HT-29 (cell line): ENCODE measurements at places on chromosomes 5 and 9.

- no peak for DNase-seq
Measured at GRCh38 chr9:22447618-22448305, 1.1 kb downstream of the DMRTA1 start.

DNA sequence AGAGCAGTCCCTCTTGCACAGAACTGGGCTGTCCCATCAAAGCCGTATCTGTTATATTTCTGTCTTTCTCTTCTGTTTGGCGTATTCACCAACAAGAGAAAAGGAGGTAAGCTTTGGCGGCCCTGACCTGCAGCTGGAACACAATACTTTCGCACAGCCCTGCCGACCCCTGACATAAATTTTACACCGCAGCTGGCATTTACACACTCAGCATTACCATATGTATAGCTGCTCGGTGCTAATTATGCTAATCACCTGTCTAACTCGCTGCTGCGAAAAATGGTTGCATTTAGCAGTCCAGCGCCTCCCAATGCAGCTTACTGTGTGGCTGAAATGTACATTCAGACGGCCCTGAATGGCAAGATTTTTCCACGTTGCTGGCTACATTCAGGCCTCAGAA, 20.8 kb downstream of the PTCH1 start:
- DNase-seq = no peak

GRCh38 chr9:33129886-33130881, 37.0 kb downstream of the B4GALT1 start:
- DNase-seq = peak; percentile 67

DNA sequence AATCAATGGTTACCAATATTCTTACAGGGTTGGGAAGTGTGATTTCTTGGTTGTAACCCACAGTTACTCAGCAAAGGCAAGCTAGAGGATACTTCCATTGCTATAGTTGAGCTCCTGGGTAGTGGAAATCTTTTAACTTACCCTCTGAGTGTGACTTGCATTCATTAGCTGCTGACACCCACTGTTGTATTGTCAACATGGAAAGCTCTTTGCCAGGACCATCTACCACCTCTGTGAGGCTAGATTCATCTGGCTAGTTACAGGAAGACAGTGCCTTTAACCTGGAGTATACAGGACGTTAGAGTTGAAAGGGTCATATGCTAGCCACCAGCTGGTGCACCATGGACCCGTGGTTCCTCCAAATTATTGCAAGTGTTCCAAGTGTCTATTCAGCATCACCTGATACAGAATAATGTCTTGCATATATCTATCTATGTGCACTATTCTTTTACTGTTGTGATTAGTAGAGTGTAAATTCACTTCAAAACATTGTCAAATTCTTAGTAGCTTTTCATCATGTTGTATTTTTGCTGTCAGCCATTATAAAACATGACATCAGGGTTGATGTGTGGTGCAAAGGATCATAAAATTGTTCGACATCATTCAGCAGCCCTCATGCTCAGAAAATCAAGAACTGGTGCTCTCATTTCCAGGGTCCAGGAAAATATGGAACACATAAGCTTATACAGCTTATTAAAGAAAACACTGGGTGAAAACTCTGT, 239.0 kb downstream of the PJA2 start:
- DNase-seq = no peak

- DNase-seq = peak; percentile 66
Measured at GRCh38 chr5:53425687-53426511, 54.5 kb upstream of the FST start.

GRCh38 chr5:178350361-178351220, 118.0 kb upstream of the PHYKPL start:
- DNase-seq = no peak

GRCh38 chr9:99373912-99374311, 151.8 kb downstream of the SEC61B start:
- no peak for DNase-seq

GRCh38 chr5:63128018-63128417, 549.4 kb downstream of the LRRC70 start:
- DNase-seq = no peak

GRCh38 chr5:39137391-39137790, 63.2 kb upstream of the RICTOR start:
- DNase-seq = no peak

DNA sequence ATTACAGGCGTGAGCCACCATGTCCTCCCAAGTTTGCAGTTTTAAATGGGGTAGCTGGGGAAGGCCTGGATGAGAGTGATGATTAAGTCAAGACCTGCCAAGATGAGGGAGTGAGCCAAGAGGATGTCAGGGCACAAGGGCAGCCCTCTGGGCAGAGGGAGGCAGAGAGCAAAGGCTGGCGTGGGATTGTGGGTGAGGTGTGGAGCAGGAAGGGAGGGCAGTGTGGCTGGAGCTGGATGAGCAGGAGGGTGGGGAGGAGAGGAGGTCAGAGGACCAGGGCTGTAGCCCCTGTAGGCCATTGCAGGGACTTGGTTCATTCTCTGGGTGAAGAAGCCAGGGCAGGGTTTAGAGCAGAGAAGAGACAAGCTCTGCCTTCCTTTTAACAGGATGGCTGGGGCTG, 53.7 kb upstream of the CTNNA1 start:
- no peak for DNase-seq

GRCh38 chr5:73673161-73673591, 47.2 kb downstream of the ARHGEF28 start:
- peak; percentile 54 for DNase-seq

DNA sequence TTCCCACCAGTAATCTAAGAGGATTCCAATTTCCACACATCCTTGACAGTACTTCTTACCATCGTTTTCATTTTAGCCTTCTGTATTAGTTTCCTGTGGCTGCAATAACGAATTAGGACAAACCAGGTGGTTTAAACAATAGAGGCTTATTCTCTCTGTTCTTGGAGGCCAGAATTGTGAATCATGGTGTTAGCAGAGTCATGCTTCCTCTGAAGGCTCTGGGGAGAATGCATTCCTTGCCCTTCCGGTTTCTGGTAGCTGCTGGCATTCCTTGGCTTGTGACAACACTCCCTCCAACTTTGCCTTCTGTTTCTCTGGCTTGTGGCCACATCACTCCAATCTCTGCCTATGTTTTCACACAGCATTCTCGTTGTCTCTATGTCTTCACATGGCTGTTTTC, 23.5 kb downstream of the RIGI start:
- no peak for DNase-seq

DNA sequence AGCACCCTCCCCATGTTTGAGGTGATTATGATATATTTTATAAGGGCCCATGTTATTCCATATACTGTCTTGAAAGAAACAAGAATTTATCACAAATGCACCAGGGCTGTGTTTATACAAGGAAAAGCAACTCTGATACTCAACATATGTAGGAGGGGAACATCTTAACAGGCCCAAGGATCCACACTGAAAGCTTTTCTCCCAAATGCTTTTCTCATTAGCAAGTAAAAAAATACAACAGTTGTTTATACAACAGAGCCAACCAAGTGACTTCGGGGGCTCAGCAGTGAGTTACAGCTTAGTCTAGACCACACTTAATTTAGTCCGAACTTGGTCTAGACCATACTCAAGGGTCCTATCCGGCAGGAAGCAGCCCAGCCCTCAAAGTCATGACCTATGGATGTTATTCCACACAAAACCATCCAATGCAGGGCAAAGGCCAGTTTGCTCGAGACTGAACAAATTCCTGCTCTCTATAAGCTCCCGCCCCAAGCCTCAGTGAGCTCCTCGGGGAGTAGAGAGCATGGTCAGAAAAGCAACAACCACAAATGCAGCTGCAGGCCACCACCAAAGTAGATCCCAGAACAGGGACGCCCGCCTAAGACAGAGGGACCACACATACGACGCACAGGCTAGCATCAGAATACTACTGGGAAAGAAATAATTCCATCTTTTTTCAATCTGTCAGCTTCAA, 6.8 kb downstream of the GZMK start:
- DNase-seq = no peak

- DNase-seq = no peak
Measured at GRCh38 chr5:68862560-68862959, 231.3 kb upstream of the SLC30A5 start.

- no peak for DNase-seq
Measured at GRCh38 chr5:135263022-135263668, 135.9 kb downstream of the MACROH2A1 start.

DNA sequence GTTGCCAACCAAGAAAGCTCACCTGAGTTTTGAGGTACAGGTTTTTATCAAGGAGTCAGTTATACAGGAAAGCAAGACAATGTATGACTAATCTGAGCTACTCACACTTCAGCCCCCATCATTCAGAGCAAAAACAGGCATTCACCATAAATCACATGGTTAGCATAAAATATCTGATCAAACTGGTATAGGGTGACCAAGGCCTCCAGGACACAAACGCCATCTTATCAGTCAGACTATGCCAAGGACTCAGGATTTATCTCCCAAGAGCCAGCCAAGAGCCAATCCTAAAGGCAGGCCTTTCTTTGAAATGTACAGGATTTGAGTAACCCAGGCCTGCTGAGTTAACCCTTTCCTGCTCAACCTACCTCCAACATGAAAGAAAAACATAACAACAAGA, 313.0 kb upstream of the NREP start:
- DNase-seq = no peak

GRCh38 chr9:107735821-107736220, 246.3 kb upstream of the KLF4 start:
- no peak for DNase-seq

- no peak for DNase-seq
Measured at GRCh38 chr9:114830546-114830945, 24.7 kb upstream of the TNFSF15 start.

- no peak for DNase-seq
Measured at GRCh38 chr5:52466749-52467520, 320.8 kb upstream of the ITGA1 start.

- DNase-seq = no peak
Measured at GRCh38 chr5:61969755-61970154, 336.3 kb upstream of the KIF2A start.

DNA sequence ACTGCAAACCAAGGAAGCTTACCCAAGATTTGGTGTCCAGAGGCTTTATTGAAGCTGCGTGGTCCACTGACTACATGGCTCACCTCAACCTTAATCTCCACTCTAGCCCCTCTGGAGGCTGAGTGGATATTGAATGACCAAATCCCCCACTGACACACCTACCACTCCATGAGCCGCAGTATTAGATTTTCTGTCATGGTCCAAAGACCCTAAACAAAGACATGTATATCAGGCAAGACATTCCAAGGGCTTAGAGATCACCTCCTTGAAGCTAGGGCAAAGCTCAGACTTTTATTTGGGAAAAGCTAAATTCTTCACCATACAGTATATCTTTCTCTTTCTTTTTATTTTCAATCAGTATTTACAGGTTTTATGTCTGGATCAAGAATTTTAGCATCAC, 346.2 kb upstream of the CTNND2 start:
- no peak for DNase-seq

DNA sequence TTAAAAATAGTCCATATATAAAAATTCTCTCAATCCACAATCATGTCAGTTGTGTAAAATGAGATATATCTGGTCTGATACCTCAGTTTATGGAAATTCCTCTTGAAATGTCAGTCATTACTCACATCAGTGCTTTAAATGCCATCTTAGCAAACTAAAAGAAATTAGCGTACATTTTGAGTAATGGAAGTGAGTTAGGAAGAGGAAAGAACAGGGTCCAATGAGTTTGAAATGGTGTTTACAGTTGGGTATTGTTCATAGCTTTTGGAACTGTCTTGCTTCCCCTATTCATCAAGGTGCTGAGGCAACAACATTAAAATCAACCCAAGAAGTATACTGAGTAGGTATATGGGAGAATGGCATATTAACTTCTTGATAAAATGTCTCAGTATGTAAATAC, 8.7 kb upstream of the MTX3 start:
- no peak for DNase-seq

DNA sequence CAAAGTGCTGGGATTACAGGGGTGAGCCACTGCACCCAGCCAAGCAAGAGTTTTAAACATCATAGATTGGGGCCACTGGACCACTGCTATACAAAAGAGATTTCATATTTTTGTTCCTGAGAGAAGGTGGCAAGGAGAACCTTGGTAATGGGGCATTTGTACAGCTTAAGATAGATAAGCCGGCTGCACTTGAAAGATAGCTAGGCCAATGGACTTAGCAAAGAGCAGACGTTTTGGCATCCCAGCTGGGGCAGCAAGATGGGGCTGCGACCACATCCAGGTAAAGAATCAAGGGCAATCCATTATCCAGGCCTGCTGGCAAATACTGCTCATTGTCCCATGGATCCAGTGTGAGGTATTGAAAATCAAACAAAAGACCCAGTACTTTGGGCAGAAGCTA, 3.9 kb upstream of the ISCA1 start:
- DNase-seq = no peak

- DNase-seq = peak; percentile 80
Measured at GRCh38 chr5:168114444-168115017, 176.9 kb upstream of the WWC1 start.

DNA sequence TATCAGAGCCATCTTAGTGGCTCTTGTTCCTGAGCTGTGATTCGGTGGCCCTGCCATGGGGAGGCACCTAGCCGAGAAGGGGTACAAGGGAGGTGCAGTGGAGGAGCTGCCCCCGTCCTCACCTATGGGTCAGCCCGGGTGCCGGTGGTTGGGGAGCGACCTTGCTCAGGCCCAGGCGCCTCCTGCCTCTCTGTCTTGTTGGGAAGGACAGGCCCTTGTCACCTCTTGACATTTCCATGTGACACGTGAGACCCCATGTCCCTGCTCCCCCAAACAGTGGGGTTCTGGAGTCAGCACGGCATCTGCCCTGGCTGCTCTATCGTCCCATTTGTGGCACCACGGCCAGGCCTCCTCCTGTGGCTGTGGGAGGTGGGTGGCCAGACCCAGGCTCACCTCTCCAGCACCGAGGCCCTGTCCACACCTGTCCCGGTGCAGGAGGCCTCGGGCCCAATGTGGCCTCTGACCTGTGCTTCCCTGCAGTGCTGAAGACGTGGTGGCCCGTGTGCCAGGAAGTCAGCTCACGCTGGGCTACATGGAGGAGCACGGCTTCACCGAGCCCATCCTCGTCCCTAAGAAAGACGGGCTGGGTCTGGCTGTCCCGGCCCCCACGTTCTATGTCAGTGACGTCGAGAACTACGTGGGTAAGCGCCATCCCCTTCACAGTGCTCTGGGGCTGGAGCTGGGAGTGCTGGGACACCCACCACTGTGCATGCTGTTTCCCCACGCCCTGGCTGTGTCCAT, 68.9 kb downstream of the PHF2 start:
- DNase-seq = no peak

GRCh38 chr5:142796492-142797109, 26.4 kb downstream of the ARHGAP26 start:
- DNase-seq = peak; percentile 35
